ENCODE measurements at places on chromosomes 16 and 17.
A peak's percentile ranks its signal among the peaks of the same experiment; 100 is the strongest.

DNA sequence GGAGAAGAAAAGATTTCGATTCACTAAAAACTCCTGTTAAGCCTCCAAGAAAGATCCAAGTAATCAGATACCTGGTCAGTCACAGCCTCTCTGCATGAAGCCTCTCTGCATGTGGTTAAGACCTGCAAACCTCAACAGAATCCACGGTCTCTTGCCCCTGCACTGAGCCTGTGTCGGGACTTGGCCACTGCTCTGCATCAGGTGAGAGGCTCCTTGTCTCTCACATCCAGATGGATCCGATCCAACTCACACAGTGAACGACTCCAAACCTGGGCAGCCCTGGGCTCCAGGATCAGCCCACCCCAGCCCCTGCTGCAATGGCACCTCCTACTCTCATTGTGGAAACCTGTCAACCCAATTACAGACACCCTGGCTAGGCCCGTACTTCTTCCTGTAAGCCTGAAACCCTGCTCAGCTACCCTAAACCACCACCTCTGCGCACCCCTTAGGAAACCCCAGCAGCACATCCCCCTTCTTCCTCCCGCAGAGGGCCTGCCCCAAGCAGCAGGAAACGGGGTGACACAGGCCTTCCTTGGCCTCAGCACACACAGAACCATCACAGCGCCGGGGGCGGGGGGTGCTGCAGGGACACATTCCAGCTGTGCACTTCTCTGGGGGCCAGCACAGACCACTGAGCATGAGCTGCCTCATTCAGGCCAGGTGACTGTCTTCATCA, 129.5 kb downstream of the ANKRD11 start:
- DNase-seq: peak; percentile 80

DNA sequence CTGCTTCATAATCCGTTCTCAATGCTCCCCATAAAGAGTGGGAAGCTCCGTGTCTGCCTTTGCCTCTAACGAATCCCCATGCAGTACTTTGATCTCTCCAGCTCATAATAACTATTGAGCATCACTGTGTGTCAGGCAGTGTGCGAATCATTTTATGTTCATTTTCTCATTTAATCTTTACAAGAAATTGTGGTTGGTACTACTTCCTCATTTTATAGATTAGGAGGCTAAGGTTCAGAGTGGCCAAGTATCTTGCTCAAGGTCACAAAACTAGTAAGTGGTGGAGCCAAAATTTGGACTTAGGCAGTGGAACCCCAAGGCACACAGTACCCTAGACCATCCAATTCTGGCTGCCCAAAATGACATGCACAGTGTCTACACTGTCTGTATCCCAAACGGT, 44.8 kb downstream of the ABCC12 start:
- no peak for DNase-seq

- DNase-seq: no peak
Measured at GRCh38 chr17:17279316-17279715, 1.7 kb downstream of the COPS3 start.

DNA sequence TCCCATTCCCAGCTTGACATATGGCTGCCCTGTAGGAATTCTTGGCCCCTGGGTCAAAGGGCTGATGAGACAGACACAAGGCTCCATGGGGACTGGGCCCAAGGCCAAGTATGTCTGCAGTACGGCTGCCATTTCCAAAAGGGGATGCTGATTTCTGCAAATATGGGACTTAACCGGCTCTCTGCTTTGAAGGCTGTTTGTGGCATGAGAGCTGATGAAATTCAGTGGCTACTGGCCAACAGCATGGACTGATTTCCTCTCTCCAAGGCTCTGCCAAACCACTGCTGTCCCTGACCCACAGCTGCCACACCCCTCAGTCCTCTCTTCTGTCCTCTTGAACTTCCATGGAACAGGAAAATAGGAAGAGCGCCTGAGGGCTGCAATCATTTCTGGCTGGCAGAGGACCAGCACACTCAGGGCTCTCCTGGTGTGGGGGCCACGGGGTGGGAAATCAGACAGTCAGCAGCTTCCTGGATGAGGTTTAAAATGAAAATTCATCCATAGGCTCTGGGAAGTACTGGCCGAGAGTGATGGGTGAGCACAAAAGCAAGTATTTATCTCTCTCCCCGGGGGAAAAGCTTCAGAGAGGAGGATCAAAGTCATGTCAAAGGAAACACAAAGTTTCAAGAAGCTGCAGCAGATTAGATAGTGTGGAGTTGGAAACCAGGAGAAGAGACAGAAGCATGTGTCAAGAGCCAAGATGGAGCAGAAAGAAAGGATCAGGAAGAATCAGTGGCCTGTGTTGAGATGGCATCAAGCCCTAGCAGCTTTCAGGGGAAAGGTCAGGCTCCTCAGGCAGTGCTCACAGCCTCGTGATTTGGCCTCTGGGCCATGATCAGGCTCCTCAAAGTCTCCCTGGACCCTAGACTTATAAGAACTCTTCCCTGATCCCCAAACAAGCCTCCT, 64.1 kb upstream of the SREBF1 start:
- DNase-seq: no peak

GRCh38 chr16:17194190-17194780, 276.5 kb downstream of the XYLT1 start:
- DNase-seq: peak; percentile 49

- DNase-seq: no peak
Measured at GRCh38 chr16:12511708-12512107, 292.0 kb downstream of the CPPED1 start.

- DNase-seq: peak; percentile 42
Measured at GRCh38 chr16:67198238-67198734, 645 bp upstream of the ELMO3 start.

DNA sequence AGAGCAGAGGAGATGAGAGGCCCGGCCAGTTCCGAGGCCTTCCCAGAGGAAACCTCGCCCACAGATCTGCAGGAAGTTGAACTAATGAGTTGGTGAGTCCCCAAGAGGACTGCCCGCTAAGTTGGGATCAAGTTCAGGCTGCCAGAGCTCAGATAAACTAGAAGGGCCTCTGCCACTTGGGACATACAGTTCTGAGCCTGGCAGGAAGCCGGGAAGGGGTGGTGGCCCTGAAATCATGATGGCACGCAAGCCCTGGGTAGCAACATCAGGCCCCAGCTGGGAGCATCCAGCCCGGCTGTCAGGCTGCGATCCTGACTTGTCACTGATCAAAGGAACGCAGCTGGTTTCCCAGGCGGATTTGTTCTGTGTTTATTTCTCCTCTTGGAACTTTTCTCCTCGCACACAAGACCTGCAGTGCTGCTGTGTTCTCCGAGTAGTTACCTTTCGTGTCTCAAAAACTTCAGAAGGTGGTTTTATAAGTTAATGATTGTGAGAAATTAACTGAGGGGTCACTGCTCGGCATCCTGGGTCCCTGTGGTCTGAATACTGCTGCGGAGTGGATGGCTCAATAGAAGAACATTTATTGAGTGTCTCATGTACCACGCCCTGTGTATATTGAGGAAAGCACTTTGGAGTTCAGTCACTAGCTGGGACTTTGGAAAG, 8.0 kb upstream of the WFDC1 start:
- DNase-seq: no peak

DNA sequence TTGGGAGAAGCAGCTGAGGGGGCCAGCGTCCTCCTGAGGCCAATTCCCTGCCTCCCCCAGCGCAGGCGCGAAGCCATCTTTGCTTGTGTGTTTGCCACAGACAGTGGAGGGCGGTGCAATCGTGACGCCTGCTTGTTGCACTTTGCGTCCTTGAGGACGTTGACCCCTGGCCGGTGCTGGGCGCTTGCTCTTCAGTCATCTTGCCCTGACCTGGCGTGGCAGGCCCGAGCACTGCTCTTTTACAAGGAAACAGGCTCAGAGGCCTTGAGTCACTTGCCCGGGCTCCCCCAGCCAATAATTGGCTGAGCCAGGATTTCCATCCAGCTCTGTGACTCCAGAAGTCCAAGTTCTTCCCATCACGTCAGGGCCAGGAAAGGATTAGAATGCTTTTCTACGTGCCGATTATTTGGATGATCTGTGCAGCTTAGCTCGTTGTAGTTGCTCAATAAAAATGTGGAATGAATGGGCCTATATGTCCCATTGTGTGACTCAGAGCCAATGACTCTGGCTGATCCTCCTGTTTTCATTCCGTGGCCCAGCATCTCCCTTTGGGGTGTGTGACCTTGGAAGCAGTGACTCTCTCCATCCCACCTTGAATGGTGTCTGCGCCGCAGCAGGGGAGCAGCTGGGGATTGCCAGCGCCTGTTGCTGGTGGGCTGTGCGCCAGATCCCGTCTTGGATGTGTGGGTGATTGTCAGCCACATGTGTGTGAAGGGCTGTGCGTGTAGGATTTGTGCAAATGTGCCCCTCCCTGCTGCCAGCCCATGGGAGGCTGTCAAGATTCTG, 214.1 kb downstream of the SEC14L1 start:
- no peak for DNase-seq

- DNase-seq: no peak
Measured at GRCh38 chr16:22400900-22401299, 26.5 kb upstream of the CDR2 start.

GRCh38 chr16:67470359-67470758, 10.6 kb downstream of the ATP6V0D1 start:
- DNase-seq: no peak
